ENCODE measurements at places on chromosomes 3 and 15.

- DNase-seq, result no peak
Observed at GRCh38 chr3:111362381-111363009, 179.5 kb upstream of the CD96 start.

- no peak for DNase-seq
Observed at GRCh38 chr3:143535994-143536784, 312.1 kb downstream of the SLC9A9 start.

- no peak for DNase-seq
Observed at GRCh38 chr3:32945136-32945535, 6.3 kb upstream of the CCR4 start.

DNA sequence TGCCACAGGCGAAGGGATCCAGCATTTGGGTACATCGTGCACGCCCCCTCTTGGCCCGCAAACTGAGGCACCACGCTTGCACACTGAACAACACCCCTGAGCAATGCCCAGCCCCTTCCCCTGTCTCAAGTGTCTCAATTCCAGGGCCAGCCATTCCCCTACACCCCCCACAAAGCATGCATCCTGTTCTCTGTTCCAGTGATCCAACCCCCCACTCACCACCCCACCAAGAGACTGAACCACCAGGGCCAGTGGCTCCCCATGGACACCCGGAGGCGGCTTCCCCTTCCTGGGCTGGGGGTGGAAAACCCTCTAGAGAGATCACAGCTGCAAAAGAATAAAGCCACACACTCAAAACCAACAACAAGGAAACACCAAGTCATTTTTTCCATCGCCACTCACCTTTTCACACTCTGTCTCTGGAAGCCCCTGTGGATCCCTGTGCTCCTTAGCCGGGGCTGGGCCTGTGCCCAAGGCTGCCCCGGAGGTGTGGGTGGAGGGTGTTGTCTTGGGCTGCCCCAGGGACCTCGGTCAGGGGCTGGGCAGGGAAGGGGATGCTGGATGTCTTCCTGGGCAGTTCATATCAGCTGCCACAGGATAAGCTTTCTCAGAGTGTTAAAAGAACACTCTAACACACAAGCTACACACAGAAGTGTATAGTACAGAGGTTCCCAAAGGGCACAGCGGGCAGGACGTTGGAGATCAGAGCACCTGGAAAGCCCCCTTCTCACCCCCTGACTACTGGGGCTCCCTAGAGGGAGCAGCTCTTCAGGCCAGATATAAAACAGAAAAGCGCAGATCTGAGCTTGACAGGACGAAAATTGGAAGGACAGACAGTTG lies 92.5 kb downstream of the CHSY1 start:
- DNase-seq, result no peak

GRCh38 chr15:85036716-85037115 lies 55.1 kb downstream of the PDE8A start:
- no peak for DNase-seq

GRCh38 chr15:99425657-99426301 lies 140.0 kb upstream of the MEF2A start:
- DNase-seq, result no peak

- DNase-seq, result no peak
Observed at GRCh38 chr3:140580746-140581145, 97.1 kb upstream of the TRIM42 start.

GRCh38 chr15:64647367-64647766 lies 128.0 kb downstream of the RBPMS2 start:
- DNase-seq, result no peak

- DNase-seq, result no peak
Observed at GRCh38 chr3:82556113-82556512, 794.7 kb upstream of the GBE1 start.

DNA sequence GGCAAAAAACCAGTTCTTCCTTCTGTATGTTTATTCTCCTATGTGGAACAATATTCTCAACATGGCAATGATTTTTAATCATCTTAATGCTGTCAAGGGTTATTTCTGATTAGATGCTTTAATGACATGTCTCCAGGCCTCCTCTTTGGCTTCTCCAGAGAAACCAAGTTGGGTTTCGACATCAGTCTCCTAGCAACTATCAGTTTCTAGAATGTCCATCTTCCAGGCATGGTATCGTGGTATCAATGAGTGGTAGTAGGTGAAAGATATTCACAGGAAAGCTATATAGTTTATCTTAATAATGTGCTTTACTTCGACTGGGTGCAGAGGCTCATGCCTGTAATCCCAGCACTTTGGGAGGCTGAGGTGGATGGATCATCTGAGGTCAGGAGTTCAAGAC lies 128.5 kb downstream of the C3orf70 start:
- no peak for DNase-seq

DNA sequence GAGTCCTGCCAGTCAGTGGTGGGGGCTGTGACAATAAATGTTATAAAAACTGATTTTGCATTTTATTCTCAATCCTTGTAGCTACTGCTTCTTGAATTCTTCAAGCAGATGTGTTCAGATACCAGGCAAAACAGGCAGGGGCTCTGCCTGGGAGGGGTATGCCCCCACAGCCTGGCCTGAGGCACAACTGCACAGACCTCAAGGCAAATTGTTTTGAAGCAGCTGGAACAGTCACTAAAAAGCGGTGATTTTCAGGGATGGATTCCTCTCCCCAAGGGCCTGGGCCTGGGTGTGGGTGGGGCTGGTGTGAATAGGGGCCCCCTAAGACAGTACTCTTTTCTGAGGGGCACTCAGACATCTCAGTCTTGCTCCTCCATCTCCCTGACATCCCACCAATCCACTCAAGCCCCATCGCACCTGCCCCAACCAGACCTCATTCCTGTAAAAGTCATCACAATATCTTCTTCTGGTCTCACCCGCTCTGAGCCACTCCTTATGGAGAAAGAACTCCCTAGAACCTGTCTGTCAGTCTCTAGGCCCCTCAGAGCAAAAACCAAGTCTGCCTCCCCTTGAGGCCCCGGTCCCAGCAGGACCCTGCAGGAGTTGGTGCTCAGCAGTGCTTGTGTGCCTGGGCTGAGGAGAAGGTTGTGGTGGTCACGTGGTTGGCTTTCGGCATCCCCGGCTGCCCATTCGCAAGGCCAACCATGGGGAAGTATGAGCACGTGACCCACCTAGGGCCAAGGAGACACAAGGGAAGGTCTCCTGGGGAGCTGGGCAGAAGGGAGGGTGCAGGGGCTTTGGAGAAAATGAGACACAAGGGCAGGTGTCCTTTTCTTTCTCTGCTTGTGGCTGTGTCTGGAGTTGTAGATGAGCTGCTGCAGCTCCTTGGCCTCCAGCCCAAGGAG lies 2.9 kb upstream of the PSTPIP1 start:
- DNase-seq, result no peak

GRCh38 chr3:168152149-168152548 lies 56.4 kb upstream of the GOLIM4 start:
- DNase-seq, result no peak

GRCh38 chr3:46496746-46497555 lies 825 bp upstream of the RTP3 start:
- DNase-seq, result peak; percentile 8

Measured in activated T-cell treated with anti-CD3 and anti-CD28 coated beads for 48 hours (primary cell).